ENCODE measurements at places on chromosomes 3 and 15. TPM values are rescaled to one million over a fixed set of nuclear protein-coding genes. Genes with fewer than 3 reads are reported as not detected.

DNA sequence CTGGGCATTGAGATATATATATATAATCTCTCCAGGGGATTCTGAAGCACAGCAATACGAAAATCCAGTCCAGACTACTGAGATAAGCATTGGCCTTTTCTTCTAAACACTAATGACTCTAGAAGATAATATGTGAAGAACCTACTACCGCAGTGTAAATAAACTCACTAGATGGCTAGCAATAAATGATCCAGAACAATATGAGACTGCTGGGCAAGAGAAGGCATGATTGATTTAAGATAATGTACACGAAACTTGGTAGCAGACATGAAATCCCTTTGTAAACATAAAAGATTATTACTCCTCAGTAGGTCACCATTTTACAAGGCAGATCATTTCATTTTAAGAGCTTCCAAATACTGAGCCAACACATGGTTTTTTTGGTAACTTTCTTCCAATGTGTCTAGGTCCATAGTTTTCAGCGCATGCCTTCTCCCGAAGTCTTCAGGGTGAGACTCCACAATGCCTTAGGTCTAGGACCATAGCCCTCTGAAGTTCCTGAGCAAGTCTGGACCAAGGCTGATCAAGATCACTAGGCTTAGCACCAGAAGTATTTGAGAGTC is 193.2 kb downstream of the LRRN1 start:
- no peak overlapping the region for H3K27ac ChIP-seq
- DNase-seq: no peak
- no peaks in the 10 kb centered on the region for H3K27me3 ChIP-seq
- H3K4me1 ChIP-seq: no peaks in the 10 kb centered on the region
- no peaks in the 10 kb centered on the region for H3K36me3 ChIP-seq

Gene CPB1
- not detected for total RNA-seq

DNA sequence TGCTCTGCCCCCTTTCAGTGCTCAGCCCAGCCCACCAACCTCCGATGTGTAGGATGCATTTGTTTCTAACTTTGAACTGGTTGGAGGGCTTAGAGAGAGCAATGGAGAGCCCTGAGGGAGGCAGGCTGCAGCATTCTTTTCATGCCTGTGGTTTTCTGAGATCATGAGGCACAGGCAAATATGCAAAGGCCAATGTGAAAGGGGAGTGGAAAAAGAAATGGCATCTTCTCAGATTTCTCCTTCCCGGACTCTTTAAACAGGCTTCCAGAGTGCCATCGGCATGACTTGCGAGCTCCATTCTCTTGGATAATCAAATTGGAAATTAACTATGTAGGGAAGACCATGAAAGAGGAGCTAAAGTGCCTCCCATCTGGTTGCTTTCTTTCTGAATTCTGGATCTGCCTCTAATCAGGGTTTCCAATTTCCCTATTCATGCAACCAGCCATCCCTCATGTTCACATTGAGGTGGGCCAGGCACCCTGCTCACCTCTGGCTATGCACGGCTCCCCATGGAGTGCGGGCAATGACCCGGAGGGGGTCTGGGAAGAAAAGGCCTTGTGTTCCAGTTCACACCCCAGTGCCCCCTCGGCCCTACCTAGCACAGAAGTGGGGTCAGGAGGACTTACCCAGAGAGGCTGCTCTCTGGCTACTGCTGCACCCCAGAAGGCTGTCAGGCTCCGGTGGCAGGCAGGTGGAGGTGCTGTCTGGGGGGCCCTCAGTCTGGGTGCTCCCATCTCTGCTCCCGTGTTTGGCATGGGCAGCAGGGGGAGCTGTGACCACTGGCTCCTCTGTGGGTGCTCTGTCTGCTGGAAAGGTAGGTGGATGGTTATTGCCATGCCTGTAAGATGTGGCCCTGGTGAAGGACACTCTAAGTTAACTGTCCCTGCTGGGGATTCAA is 16.1 kb downstream of the AMOTL2 start:
- H3K27me3 ChIP-seq: no peaks in the 10 kb centered on the region
- peak overlapping the region; percentile 8 for H3K4me3 ChIP-seq
- H3K4me1 ChIP-seq: peaks cover 100% of the 10 kb centered on the region
- DNase-seq: no peak
- H3K36me3 ChIP-seq: peaks cover 99% of the 10 kb centered on the region

Gene ZIC4
- total RNA-seq: not detected

GRCh38 chr3:44114142-44114541 is 127.5 kb upstream of the TOPAZ1 start:
- no peak overlapping the region for H3K4me3 ChIP-seq
- no peak overlapping the region for H3K27ac ChIP-seq
- no peaks in the 10 kb centered on the region for H3K36me3 ChIP-seq
- H3K27me3 ChIP-seq: peaks cover 61% of the 10 kb centered on the region

Gene CLRN1
- not detected for total RNA-seq

Gene GNAT1
- total RNA-seq: not detected

Gene IFT122
- 16.5 TPM for total RNA-seq

GRCh38 chr3:82685761-82686160 is 924.3 kb upstream of the GBE1 start:
- no peak overlapping the region for H3K27ac ChIP-seq
- H3K4me1 ChIP-seq: no peaks in the 10 kb centered on the region

Gene ROPN1B
- total RNA-seq: 4.0 TPM

DNA sequence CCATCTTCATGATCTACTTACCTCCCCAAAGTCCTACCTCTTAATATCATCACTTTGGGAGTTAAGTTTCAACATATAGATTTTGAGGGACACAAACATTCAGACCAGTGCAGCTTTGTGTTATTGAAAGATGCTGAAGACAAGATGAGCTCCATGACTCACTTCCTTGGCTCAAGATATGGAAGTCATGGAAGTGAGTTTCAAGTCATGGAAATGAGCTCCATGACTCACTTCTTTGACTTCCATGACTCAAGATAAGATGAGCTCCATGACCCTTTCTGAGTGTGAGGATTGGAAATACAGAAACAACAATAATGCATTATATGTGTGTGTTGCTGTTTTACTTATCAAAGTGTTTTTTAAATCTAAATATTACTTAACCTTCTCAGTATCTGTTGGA is 170.2 kb upstream of the TPRG1 start:
- H3K36me3 ChIP-seq: no peaks in the 10 kb centered on the region
- H3K4me3 ChIP-seq: no peak overlapping the region
- no peaks in the 10 kb centered on the region for H3K4me1 ChIP-seq
- no peak overlapping the region for H3K27ac ChIP-seq
- peaks cover 4% of the 10 kb centered on the region for H3K27me3 ChIP-seq

DNA sequence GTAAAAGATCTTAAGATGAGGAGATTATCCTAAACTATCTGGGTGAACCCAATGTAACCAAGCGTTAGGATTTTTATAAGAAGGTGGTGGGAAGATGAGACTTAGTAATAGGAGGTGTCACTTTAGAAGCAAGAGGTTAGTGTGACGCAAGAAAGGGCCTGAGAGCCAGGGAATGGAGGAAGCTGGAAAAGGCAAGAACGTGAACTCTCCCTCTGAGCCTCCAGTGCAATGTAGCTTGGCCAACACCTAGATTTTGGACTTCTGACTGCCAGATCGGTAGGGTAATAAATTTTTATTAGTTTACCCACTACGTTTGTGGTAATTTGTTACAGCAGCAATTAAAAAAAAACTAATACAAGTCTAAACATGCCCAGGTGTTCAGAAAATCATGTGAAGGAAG is 20.8 kb upstream of the CNTN6 start:
- H3K4me3 ChIP-seq: no peak overlapping the region
- H3K27me3 ChIP-seq: no peaks in the 10 kb centered on the region
- no peaks in the 10 kb centered on the region for H3K36me3 ChIP-seq
- H3K27ac ChIP-seq: no peak overlapping the region

- H3K4me3 ChIP-seq: no peak overlapping the region
- H3K4me1 ChIP-seq: no peaks in the 10 kb centered on the region
- no peak overlapping the region for H3K27ac ChIP-seq
Observed at GRCh38 chr3:127031413-127031810, 48.5 kb downstream of the PLXNA1 start.

DNA sequence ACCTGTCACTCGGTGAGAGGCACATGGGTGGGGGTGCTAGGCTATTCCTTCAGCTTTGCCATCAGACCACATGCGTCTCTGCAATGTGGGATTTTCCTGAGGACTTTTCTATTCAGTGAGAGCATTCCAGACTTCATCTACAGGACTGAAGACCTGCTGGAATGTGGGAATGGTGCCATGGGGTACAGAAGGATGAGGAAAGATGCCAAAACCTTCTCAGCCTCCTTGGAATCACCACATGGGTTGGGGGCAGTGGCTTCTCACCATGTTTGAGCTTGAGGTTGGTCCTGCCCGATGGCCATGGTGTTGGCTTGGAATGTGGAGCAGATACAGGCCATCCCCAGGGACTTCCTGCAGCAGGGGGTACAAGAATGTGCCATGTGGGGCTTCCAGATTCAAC is 80.9 kb upstream of the KLF13 start:
- H3K36me3 ChIP-seq: no peaks in the 10 kb centered on the region
- DNase-seq: no peak
- H3K27me3 ChIP-seq: no peaks in the 10 kb centered on the region
- H3K4me1 ChIP-seq: no peaks in the 10 kb centered on the region
- no peak overlapping the region for H3K27ac ChIP-seq

Gene EPHA3
- 3.5 TPM for total RNA-seq

- H3K36me3 ChIP-seq: no peaks in the 10 kb centered on the region
- peaks cover 66% of the 10 kb centered on the region for H3K4me1 ChIP-seq
- H3K27me3 ChIP-seq: no peaks in the 10 kb centered on the region
- peak overlapping the region; percentile 94 for H3K4me3 ChIP-seq
- H3K27ac ChIP-seq: peak overlapping the region; percentile 96
Observed at GRCh38 chr3:45994419-45995235, 997 bp downstream of the FYCO1 start.

DNA sequence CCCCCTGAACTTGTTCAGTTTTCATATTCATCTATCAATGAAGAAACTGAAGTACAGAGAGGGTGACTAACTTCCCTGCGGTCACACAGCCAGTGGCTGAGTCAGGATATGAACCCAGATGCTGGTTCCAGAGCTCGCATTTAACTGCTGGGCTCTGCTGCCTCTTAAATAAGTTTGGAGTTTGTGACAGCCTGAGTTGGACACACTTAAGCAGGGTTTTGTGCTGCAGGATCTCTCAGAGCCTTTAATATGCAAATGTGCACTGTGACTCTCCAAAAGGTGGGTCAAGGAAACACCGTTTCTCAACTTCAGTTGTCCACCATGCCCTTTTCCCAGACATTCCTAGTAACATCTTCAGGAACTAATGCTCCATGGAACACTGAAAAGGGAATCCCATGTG is 45.8 kb downstream of the EBLN2 start:
- H3K4me1 ChIP-seq: no peaks in the 10 kb centered on the region
- no peaks in the 10 kb centered on the region for H3K27me3 ChIP-seq
- H3K27ac ChIP-seq: no peak overlapping the region
- DNase-seq: no peak
- H3K4me3 ChIP-seq: no peak overlapping the region

Gene GCSAM
- 0.25 TPM for total RNA-seq

- no peaks in the 10 kb centered on the region for H3K27me3 ChIP-seq
- H3K36me3 ChIP-seq: no peaks in the 10 kb centered on the region
- peaks cover 20% of the 10 kb centered on the region for H3K4me1 ChIP-seq
- H3K4me3 ChIP-seq: no peak overlapping the region
Observed at GRCh38 chr3:120498556-120499346, 48.0 kb upstream of the FSTL1 start.

- H3K27ac ChIP-seq: no peak overlapping the region
- peaks cover 20% of the 10 kb centered on the region for H3K4me1 ChIP-seq
- no peaks in the 10 kb centered on the region for H3K27me3 ChIP-seq
- no peak overlapping the region for H3K4me3 ChIP-seq
- H3K36me3 ChIP-seq: no peaks in the 10 kb centered on the region
Observed at GRCh38 chr15:91549581-91549980, 303.9 kb upstream of the SLCO3A1 start.

Gene RPL4
- total RNA-seq: 1,358 TPM

Data from left ventricle myocardium inferior (tissue), 1 donor.